ENCODE measurements at places on chromosomes 1 and 21.

DNA sequence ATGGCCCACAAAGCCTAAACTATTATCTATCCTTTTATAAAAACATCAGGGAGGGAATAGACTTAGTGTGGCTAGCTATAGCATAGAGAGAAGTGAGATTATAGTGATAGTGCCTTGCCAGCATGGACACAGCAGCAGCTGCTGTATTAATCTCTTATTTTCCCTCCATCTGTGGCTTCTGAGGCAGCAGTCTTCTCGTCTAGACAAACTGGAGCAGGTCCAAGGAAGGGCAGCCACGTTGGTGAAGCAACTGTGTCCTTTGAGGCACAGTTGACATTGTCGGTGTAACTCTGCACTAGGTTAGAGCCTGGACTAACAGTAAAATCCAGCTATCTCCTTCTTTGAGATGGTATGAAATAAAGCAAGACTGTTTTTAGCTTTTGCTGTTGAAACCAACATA, 131.3 kb downstream of the CACHD1 start:
- no peak for DNase-seq

GRCh38 chr1:218341325-218341724, 3.8 kb upstream of the TGFB2 start:
- DNase-seq, result no peak

DNA sequence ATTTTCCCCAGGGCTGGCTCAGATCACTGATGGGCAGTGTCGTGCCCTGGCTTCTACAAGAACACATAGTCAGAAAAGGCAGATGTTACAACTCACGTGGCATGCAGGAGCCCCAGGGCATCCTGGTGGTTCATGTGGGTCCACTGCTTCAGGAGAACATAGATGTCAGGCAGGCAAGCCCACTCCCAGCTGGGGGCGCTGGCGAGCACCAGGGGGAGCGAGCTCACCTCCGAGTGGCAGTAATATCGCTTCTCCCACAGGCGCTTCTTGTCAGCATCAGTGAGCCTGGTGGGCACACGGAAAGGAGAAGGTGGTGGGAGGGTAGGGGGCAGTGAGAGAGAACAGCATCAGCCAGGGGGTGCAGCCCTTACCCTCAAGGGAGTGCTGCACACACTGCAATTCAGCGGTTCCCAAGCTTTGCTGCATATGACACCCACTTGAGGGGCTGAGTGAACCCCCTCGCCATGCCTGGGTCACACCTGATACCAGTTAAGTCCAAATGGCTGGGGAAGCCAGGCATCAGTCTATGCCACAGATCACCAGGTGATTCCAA, 34.3 kb upstream of the PPP1R15B start:
- no peak for DNase-seq

DNA sequence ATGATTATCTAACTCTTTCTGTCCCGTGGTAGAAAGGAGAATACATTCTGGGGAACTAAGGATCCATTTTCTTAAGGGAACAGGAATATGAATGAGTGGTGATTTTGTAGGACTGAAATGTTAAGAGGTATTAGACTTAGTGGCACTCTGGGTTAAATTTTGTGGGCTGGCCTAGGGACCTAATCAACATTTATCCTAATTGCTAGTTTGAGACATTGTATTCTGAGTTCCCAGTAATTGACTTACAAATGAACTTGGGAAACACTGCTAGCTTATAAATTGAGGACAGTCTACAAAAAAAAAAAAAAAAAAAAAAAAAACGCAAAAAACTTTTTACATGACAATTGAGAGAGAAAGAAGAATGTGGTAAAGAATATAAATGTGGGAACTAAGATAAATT, 136.6 kb upstream of the ZP4 start:
- no peak for DNase-seq
